ENCODE measurements at places on chromosomes 4 and X. TPM values are rescaled to one million over a fixed set of nuclear protein-coding genes. Genes with fewer than 3 reads are reported as not detected.

FGF2 gene
- 5.9 TPM for polyA plus RNA-seq

ADH1C gene
- polyA plus RNA-seq: 7.0 TPM

FREM3 gene
- 0.49 TPM for polyA plus RNA-seq

ASB5 gene
- polyA plus RNA-seq: 128 TPM

TMPRSS11D gene
- 0.08 TPM for polyA plus RNA-seq

CFAP47 gene
- polyA plus RNA-seq: not detected

SLIT2 gene
- polyA plus RNA-seq: 9.6 TPM

RHOXF2 gene
- 0.06 TPM for polyA plus RNA-seq

ADH7 gene
- not detected for polyA plus RNA-seq

GABRQ gene
- 0.85 TPM for polyA plus RNA-seq

PFKFB1 gene
- polyA plus RNA-seq: 1.1 TPM

COL4A5 gene
- polyA plus RNA-seq: 18.4 TPM

ARX gene
- 6.9 TPM for polyA plus RNA-seq

TIGD4 gene
- 1.6 TPM for polyA plus RNA-seq

TXLNG gene
- polyA plus RNA-seq: 9.2 TPM

PSAPL1 gene
- polyA plus RNA-seq: not detected

RAB9B gene
- polyA plus RNA-seq: 22.6 TPM

DGKK gene
- not detected for polyA plus RNA-seq

ARMCX4 gene
- 49.6 TPM for polyA plus RNA-seq

LRAT gene
- polyA plus RNA-seq: 0.53 TPM

MAP7D2 gene
- 0.45 TPM for polyA plus RNA-seq

ZFX gene
- polyA plus RNA-seq: 16.6 TPM

GAGE12F gene
- polyA plus RNA-seq: not detected

NXF2 gene
- not detected for polyA plus RNA-seq

L1CAM gene
- polyA plus RNA-seq: 2.5 TPM

FMR1NB gene
- polyA plus RNA-seq: not detected

ADH1B gene
- polyA plus RNA-seq: 10.2 TPM

FAM184B gene
- 5.7 TPM for polyA plus RNA-seq

ZC4H2 gene
- 14.8 TPM for polyA plus RNA-seq

REPS2 gene
- polyA plus RNA-seq: 7.1 TPM

HSD17B10 gene
- 58.5 TPM for polyA plus RNA-seq

IL2 gene
- not detected for polyA plus RNA-seq

TLR10 gene
- 0.41 TPM for polyA plus RNA-seq

GCNA gene
- 2.1 TPM for polyA plus RNA-seq

FRMD7 gene
- polyA plus RNA-seq: 0.06 TPM

SLC26A1 gene
- polyA plus RNA-seq: 6.0 TPM

All from hindlimb muscle (tissue), 1 donor.